ENCODE measurements at places on chromosomes 1 and 21.

DNA sequence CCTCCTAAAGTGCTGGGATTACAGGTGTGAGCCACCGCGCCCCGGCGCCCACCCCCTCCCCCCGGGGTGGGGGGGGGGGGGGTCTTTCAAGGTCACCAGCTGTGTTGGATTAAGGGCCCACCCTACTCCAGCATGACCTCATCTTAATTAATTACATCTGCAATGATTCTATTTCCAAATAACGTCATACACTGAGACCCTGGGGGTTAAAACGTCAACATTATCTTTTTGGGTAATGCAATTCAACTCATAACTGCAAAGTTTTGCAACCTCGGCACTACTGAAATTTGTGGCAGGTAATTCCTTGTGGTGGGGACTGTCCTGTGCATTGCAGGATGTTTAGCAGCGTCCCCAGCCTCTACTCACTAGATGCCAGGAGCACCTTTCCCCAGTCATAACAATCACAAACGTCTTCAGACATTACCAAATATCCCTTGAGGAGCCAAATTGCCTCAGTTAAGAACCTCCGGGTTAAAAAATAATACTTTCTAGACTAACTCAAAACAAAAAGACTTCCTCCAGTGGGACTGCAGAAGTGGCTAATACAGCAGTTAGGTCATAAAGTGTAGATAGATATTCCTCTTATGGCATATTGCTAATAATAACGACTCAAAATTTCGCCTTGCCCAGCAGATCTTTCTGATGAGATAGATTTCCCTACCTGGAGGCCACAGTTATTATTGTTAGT is 233.0 kb upstream of the KAZN start:
- no peak for DNase-seq

- no peak for DNase-seq
These were observed 4.6 kb downstream of the UBAP2L start for GRCh38 chr1:154225370-154225769.

DNA sequence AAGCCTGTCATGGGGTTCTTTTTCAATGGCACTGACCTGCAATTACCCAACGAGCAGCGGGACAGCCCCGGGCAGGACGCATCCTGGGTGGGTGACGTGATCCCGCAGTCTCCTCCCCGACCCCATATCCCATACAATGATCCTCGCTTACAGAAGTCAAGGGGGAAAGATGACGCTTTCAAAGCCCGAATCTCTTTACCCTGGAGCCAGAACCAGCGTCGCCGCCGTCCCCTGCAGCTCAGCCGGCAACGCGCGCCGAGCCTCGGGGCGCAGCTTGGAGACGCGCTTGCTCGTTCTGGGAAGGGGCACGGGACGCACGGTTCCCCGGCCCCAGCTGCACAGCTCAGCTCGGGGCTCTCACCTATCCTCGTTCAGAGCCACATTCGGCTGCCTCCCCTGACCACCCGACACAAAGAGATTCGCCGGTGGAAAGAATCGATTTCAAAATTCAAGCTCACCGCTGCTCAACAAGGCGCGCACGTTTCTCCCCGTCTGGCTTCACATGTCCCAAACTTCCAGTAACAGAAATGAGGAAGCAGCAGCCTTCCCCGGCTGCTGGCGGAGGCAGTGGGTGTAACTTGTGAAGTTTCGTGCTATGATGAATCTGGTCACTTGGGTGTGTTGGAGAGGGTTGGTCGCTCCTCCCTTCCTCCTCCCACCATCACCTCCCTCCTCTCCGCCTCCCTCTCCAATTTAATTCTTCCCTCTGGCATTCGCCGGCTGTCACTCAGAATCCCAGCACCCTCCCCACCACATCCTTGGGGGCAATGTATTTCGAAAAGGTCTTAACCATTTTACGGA is at the start of gene TIAM1:
Gene TIAM1, minus strand, starts transcription at position 582 of the 801 bp plus-strand sequence. CDS start 77,289 bp downstream, outside the sequence.
- peak; percentile 74 for DNase-seq

- no peak for DNase-seq
These were observed 1.2 kb downstream of the CHD5 start for GRCh38 chr1:6178751-6179563.

DNA sequence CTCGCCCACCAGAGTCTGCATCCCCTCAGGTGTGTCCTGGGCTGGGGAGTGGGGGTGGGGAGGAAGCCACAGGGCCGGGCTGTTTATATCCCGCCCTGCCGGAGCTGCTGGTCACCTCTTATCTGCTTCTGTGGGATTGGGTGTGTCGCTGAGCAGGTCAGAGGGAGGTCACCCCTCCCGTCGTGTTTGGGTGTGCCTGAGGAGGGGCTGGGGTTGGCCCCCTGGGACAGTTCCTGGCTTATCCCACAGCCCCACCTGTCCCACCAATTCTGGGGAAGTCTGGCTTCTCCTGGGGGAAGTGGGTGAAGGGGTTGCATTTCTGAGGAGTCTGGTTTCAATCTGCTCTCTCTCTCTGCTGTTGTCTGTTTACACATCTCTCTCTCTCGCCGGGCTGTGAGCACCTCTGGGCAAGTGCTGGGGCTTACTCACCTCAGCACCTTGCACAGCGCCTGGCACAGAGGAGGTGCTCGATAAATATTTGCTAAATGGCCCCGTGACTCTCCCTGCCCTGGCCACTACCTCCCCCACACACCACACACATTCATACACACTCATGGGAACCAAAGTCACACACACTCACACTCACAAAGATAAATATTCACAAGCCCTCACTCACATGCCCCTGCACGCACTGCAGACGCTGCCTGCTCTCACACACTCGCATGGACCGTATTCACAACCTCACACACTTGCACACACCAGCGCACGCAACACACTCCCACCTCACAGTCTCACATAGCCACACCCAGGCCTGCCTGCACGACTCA is 8.3 kb downstream of the ELF3 start:
- DNase-seq, result no peak

GRCh38 chr1:231636157-231636556 is 9.6 kb downstream of the DISC1 start:
- no peak for DNase-seq

Data from Kasumi-1 (cell line).